ENCODE measurements at places on chromosomes 6 and 20.

- DNase-seq, result no peak
These were observed 151.5 kb upstream of the CENPW start for GRCh38 chr6:126188279-126188909.

DNA sequence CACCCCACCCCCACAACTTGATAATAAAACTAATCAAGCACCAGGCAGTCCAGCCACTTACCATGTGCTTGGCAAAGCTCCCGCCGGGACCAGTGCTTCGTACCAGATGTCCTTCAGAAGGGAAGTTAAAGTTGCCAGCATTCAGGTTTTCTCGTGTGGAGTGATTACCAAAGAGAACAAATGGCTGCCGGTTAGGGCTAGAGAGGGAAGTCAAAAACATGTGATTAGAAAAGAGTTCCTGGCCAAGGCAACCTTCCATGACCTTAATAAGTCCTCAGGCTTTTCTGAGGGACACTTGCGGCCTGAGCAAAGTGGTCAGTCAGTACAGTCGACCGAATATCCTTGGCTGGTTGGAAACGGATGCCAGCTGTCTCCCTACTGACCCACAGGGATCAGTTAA, 67.0 kb downstream of the DNAAF9 start:
- no peak for DNase-seq

GRCh38 chr6:69790629-69791028, 6.2 kb downstream of the LMBRD1 start:
- no peak for DNase-seq

DNA sequence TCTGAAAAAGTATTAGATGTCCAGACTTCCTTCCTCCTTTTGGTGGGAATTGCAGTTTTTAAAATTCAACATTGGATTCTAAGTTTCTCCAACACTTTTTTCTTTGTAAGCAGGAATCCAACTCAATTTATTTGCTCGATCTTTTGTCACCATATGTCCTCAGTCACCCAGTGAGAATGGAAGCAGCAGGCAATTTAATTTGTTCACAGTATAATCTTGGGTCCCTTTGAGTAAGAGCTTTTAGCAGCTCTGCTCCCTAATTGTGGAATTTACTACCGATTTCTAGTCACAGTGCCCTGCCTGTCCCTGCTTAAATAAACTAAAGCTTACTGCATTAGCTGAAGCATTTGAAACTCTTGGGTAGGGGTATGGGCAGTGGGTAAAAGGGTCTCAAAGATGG, 98.6 kb downstream of the BTBD3 start:
- no peak for DNase-seq

- no peak for DNase-seq
These were observed 122.8 kb upstream of the B3GAT2 start for GRCh38 chr6:71079677-71080076.

- no peak for DNase-seq
These were observed 8.9 kb downstream of the VSTM2L start for GRCh38 chr20:37911838-37912281.

- no peak for DNase-seq
These were observed 85.6 kb downstream of the MYB start for GRCh38 chr6:135266675-135267074.

DNA sequence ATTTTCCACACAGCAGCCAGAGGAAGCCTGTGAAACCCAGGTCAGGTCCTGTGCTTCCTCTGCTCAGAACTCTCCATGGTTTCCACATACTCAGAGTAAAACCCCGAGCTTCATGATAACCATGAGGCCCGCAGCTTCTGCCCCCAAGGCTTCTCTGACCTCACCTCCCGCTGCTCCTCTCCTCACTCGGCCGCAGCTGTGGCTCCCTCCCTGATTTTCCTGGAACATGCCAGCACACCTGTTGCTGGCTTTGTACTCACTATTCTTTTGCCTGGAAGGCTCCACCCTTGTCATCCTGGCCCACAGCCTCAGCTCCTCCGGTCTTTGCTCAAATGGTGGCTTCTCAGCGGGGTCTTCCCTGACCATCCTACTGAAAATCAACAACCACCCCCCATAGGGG, 341.7 kb downstream of the PREX1 start:
- DNase-seq, result no peak

DNA sequence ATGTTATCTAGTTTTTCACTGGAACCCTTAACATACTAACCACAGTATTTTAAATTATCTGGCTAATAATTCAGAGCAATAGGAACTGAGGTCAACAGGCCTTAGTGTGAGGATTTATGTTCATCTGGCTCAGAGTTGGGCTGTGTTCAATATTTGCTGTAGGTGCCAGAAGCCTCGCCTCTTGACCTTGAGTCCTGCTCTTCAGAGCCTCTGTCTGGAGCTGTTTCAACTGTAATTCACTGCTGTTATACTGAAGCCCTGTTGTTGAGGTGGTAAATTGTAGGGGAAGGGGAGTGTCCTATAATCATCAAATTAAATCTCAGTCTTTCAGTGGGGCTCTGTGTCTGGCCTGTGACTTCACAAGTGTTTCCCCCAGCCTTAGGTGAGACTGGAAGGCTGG, 184.4 kb downstream of the CDH26 start:
- no peak for DNase-seq

DNA sequence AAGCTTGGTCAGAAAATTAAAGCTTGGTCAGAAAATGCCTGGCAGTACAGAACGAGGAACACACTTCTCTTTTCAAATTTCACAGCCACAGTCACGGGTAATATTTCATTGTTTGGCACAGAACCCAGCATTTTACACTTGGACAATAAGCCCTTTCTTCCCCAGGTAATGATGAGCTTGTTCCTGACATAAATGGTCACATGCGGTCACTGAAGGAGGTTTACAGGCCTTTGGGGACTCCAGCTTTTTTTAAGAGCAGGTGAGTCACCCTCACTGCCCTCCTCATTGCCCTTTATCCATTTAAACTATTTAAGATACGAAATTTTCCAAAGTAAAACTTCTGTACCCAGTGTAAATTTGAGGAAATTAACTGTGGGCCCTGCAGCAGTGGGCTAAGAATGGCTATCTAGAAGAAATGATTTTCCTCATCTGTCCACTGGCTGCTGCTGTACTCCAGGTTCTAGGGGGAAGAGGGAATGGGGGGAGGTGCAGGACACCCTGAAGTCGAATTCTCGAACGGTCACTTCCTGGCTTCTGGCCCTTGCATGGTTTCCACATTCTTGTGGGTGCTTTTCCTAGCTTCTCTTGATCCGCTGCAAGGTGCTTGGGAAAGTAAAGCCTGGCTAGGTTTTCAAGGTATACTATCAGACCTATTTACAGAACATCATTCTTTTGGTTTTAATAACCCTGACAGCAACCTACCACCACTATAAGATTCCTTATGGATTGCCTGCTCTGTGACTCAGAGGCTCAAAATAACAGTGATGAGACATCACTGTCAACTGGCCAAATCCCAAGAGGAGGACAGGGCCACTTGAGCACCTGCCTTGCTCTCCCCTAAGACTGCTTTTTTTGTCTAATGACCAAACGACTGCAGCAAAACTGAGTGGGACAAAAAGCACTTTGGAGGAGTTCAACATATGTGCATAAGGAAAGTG, 75.8 kb downstream of the PREP start:
- no peak for DNase-seq

DNA sequence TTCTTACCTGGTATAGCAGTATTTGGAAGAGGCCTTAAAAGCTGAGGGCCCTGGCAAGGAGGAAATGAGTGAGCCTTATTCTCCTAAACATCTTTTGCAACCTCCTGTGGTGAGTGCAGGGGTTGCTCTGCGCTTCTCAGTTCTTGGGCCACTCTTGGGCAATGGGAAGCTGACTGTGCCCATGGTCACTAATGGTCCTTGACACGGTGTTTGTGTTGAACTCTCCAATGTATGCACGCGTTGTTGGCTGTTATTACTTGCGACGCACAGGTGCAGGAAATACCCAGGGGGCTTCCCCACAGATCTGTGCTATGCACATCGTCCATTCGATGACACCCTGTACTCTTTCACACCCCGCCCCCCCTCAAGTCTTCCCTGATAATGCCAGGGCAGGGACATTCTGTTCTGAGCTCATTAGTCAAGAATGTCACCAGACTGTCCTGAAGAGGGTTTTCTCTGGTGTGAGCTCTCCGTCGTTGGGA, 79.7 kb downstream of the EDN1 start:
- DNase-seq, result no peak

- no peak for DNase-seq
These were observed 27.9 kb downstream of the B4GALT5 start for GRCh38 chr20:49685809-49686208.

GRCh38 chr20:24701668-24702067, 232.2 kb downstream of the SYNDIG1 start:
- no peak for DNase-seq

- no peak for DNase-seq
These were observed 125.4 kb downstream of the B3GAT2 start for GRCh38 chr6:70831427-70831826.

- DNase-seq, result no peak
These were observed 64.7 kb downstream of the PKHD1 start for GRCh38 chr6:52022675-52023074.

GRCh38 chr6:12535586-12536314, 180.8 kb upstream of the PHACTR1 start:
- DNase-seq, result no peak

- DNase-seq, result no peak
These were observed 95.5 kb upstream of the VGLL2 start for GRCh38 chr6:117169781-117170281.

GRCh38 chr6:74283532-74283931, 587.5 kb downstream of the CD109 start:
- no peak for DNase-seq

- DNase-seq, result no peak
These were observed 265.2 kb downstream of the TAF4 start for GRCh38 chr20:61800359-61801064.

GRCh38 chr6:170276369-170277057, 14.4 kb downstream of the DLL1 start:
- DNase-seq, result no peak

DNA sequence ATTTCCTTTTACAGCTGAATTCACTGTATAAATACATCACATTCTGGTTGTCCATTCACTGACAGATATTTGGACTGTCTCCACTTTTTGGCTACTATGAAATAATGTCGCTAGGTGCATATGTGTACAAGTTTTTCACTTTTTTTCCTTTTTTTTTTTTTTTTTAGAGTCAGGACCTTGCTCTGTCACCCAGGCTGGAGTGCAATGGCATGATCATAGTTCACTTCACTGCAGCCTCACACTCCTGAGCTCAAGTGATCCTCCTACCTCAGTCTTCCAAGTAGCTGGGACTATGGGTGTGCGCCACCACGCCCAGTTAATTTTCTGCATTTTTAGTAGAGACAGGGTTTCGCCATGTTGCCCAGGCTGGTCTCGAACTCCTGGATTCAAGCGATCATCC, 13.3 kb downstream of the CSNK2A1 start:
- no peak for DNase-seq

DNA sequence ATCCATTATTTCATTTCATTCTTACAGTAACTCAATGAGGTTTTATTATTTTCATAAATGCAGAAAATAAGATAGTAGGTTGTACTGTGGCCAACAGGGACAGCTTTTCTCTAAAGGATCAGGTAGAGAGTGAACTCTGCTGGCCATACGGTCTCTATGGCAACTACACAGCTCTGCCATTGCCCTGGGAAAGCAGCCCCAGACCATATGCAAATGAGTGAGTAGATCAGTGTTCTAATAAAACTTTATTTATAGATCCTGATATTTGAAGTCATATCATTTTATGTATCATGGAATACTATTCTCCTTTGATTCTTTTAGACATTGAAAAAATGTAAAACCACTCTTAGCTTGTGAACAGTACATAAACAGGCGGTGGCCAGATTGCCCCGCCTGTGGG, 192.5 kb upstream of the RREB1 start:
- no peak for DNase-seq

GRCh38 chr20:3857405-3857804, 10.8 kb downstream of the MAVS start:
- no peak for DNase-seq

- no peak for DNase-seq
These were observed 111.9 kb downstream of the PPP1R14C start for GRCh38 chr6:150254770-150255169.

DNA sequence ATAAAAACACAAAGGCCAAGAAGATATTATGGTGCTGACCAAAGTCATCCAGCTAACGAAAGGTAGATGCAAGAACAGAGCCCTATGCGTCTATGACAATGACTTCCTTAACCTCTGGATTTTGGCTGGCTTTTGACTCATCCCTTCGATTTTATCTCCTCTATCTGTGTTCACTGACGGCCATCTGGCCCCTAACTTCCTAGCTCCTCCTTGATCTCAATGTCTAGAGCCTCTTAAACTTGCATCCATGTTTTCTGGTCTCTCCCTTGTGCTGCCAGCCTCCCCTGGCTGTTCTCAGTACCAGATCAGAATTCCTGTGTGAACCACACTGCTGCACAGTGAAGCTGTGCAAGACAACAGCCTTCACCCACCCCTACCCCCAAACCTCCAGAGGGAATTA, 452.9 kb downstream of the UTRN start:
- no peak for DNase-seq

GRCh38 chr6:28589234-28589956, 63.7 kb downstream of the GPX5 start:
- no peak for DNase-seq

GRCh38 chr6:113626475-113626874, 230.7 kb upstream of the MARCKS start:
- DNase-seq, result no peak

DNA sequence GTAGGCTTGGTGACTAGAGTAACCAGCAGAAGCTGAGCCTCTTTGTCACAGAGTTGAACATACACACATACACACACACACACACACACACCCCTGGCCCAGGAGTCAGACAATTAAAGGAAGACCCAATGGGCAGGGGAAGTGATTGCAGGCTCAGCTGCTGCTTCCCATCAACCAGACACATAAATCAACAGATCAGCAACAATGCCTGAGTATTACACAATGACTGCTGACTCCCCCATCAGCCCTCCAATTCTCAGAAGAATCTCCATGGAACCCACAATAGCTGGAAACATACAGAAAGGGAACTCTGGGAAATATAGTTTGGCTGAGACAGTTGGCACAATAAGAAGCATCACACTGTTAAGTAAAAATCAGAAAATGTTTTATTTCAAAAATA, 270.4 kb upstream of the PLCB4 start:
- DNase-seq, result no peak

GRCh38 chr20:17276101-17276500, 49.3 kb downstream of the PCSK2 start:
- no peak for DNase-seq

DNA sequence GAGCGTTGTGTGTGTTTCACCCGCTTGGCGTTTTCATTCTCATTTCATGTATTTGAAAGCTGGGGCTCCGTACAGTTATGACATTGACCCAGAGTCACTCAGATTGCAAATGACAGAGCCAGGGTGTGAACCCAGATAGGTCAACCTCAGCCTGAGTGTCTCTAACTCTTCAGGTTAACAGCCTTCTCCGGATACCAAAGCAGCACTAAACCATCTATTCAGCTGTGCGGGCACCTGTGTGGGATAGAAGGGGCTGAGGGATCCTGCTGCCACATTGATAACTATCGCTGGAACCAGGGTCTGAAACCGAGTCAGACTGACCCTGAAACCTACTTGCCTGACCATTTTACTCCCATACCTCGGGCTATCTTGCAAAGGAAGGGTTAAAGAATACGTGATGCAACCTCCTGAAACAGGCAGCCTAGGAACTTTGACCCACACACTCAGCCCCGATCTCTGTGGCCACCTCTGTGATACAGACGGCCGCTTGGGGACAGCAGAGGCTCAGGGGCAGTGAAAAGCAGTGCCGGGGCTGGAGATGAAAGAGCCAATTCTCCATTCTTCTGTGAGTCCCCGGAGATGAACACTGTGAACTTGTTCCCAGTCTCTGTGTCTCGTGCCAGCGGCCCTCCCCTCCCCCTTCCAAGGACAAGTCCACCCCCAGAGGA, 233.5 kb upstream of the QKI start:
- DNase-seq, result no peak
